NB4 (cell line): ENCODE measurements at places on chromosomes 1 and 21.

DNA sequence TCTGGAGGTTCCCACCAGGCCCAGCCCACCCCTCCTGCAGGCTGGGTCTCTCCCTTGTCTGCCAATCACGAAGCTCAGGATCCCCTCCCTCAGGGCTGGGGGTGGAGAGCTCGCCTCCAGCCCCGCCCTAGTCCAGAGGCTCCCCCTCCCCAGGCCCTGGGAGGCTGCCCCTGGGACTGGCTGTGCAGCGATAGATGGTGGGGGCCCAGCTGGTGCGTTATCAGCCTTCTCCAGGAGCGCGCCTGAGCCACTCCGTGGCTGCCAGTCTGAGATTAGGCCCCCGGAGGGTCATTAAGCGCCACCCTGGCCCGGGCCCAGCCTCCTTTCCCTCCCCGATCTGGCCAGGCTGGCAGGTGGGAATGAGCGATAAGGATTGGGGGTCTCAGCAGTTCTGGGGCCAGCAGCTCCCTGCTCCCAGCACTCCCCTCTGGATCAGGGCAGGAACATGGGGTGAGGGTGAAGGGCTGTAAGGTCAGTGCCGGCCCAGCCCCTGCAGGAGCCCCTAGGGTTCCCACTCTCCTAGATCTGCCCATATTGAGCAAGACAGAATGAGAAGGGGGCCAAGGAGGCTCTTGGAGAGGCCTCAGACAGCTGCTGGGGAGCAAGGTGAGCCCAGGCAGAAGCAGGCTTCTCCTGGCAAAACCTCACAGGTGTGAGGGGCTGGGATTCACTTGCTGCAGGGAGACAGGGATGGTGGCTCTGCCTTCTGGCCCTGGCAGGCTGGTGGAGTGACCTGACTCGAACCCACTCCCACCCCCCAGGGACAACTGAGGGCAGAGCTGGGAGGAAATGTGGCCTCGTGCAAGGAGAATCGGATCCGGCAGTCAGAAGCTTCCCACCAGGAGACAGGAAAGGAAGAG, 8.5 kb downstream of the PDZK1IP1 start:
- DNase-seq = no peak

DNA sequence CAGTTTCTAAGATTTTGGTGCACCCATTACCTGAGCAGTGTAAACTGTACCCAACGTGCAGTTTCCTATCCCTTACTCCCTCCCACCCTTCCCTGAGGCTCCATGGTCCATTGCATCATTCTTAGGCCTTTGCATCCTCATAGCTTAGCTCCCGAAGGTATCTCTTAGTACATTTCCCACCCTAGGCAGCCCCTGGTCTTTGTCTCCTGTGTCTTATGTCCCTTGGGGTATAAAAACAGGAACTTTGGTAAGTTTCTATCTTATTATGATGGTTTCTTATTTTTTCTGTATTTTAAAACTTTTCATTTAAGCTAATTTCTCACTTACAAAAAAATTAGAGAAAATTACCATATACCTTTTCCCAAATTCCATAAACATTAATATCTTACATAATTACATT, 78.1 kb downstream of the URB2 start:
- DNase-seq = peak; percentile 18

DNA sequence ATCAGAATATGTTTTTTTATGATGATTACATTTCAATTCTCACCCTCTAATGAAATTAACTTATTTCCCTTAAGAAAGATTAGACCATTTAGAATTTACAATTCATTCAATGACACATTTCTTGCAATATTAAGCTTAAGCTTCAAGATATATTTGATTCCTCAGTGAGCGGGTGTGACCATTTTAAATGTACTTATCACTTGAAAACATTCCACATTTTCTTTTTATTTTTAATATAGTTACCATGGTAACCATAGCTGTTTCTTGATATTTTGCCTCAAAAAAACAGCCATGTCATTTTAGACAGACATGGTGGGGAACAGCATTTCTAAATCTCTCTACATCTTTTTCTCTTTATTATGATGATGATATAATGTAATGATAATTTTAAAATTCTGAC, 1029.0 kb upstream of the B3GALT2 start:
- no peak for DNase-seq

DNA sequence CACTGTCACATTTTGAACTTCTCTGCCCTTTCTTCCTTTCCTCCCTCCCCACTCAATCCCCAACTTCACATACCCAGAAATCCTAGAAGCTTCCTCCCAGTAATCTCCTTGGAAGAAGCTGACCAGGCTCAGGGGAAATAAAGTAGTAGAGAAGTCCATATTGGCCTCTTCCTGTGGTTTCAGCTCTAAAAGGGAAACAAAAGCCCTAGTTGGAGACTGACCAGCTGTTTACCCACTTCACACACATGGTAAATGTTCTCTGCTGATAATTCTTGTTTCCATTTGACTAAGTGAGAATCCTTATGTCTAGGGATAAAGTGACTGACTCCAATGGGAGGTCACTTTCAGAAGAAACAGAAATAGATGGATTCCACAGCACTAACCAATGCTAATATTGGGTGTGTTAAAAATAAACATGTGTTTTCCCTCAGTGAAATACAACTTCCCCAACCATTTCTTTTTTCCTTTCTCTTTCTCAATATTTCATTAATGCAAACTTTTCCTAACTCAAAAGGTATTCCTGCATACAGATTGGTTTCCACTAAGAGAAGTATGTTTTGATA, 178.9 kb upstream of the DPT start:
- no peak for DNase-seq

DNA sequence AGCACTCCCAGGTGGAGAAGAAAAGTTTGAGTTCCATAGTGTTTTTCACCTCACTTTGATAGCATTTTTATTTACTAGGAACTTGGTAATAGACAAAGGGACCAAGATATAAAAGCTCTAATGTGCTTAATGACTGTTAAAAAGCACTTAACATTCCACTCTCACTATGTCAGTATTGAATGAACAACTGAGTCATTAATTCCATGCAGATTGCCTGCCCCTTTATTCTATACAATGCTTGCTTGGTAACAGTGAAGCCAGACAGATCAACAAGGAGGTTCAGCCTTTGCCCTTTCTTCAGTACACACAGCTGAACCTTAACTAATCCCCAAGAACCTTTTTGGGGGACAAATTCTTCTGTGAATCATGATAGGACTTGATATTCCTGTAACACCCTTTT, 425.5 kb downstream of the NUF2 start:
- no peak for DNase-seq

GRCh38 chr1:193111641-193112090, 6.5 kb upstream of the GLRX2 start:
- DNase-seq = peak; percentile 76

- no peak for DNase-seq
These were observed 399.2 kb upstream of the VAMP3 start for GRCh38 chr1:7371926-7372325.

- DNase-seq = no peak
These were observed 112.3 kb downstream of the GLIS1 start for GRCh38 chr1:53626616-53627015.

- DNase-seq = no peak
These were observed 18.8 kb downstream of the RALGPS2 start for GRCh38 chr1:178743801-178744200.

GRCh38 chr1:233394860-233395717, 67.6 kb downstream of the MAP3K21 start:
- peak; percentile 59 for DNase-seq

- no peak for DNase-seq
These were observed 3.5 kb upstream of the LRIF1 start for GRCh38 chr1:110967256-110967655.

DNA sequence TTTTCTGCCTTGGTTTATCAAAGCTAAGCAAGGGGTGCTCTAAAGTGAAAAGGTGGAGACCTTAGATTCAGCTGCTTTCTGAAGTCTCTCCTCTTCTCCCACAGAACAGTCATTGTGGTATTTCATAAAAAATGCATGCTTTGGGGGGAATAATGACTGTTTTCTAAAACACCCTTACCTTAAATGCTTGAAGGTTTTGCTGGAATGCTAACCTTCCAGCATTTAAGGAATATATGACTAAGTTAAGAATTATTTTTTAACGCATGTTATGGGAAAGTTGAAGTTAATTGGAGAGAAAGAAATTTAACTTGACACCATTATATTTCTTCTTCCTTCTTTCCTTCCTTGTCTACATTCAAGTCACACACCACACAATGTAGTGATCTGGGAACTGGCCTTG, 162.5 kb downstream of the ROR1 start:
- no peak for DNase-seq

DNA sequence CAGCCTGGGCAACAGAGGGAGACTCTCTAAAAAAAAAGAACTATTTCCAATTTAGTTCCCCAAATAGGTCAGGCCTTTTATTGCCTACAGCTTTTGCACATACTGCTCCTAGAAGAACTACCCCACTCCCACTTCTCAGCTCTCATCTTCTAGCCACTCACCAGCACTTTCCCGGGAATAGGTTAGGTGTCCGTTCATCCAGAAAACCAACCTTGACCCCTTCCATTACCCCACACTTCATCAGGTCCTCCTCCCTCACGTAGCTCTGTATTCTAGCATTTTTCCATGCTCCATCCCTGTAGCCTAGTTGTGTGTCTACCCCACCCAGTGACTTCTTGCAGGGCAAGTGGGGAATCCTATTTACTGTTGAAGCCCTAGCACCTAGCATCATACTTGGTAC, 42.6 kb downstream of the C8B start:
- no peak for DNase-seq

- DNase-seq = no peak
These were observed 969.8 kb upstream of the ADGRL4 start for GRCh38 chr1:79976287-79976686.

- DNase-seq = peak; percentile 86
These were observed 378 bp upstream of the SMIM1 start for GRCh38 chr1:3772027-3772714.

DNA sequence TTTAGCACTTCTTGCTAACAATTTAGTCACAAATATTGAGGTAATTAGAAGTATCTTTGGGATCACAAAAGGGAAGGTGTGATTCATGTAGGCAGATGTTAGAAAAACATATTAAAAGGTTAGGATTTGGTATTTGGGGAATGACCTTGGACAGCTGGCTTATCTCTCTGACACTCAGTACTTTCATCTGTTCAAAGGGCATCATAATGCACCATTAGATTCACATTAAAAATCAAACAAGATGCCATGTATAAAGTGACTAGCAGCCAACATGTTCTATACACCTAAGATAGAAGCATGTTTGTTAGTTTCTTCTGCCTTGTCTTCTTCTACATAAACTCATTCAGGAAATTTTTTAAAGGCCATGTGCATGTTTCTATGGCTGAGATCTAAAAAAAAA, 56.5 kb upstream of the ESRRG start:
- no peak for DNase-seq
